Mammary epithelial cell (primary cell): ENCODE measurements at places on chromosomes 6 and 20. TPM values are rescaled to one million over a fixed set of nuclear protein-coding genes. Genes with fewer than 3 reads are reported as not detected.

DNA sequence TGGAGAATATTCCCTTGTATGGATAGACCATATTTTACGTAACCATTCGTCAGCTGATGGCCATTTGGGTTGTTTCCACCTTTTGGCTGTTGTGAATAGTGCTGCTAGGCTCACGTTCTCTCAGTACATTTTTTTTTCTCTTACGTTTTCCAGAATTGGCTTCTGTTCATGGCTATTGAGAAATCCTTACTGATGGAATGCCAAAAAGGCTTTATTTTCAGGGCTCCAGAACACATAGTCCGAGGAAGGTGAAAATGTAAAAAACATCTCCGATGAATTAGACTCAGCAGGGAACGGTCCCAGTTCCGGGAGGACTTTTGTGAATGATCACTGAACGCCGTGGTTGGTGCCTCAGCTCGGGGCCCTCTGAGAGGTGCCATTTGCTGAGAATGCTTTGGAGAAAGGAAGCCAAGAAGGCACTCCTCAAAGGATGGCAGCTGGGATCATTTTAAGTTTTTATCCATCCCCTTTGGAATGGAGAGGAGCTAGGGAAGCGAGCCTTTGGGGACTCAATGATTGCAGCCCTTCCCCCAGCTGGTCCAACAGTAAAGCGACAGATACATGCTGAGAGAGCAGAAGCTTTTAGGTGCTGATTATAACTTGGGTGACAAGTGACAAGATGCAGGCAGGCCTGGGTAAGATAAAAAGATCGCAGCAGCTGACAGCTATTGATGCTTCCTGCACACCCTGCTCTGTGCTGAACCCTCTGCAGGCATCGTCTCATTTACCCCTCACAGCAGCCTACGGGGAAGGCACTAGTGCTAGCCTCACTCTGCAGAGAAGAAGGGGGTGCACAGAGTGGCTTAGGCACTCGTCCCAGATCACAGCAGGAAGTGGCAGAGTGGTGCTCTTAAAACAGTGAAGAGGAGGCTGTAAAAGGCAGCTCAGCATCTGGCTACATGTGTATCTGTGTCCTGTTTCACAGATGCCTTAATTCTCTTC lies 133.4 kb upstream of the KCNG1 start:
- DNase-seq = no peak

DNA sequence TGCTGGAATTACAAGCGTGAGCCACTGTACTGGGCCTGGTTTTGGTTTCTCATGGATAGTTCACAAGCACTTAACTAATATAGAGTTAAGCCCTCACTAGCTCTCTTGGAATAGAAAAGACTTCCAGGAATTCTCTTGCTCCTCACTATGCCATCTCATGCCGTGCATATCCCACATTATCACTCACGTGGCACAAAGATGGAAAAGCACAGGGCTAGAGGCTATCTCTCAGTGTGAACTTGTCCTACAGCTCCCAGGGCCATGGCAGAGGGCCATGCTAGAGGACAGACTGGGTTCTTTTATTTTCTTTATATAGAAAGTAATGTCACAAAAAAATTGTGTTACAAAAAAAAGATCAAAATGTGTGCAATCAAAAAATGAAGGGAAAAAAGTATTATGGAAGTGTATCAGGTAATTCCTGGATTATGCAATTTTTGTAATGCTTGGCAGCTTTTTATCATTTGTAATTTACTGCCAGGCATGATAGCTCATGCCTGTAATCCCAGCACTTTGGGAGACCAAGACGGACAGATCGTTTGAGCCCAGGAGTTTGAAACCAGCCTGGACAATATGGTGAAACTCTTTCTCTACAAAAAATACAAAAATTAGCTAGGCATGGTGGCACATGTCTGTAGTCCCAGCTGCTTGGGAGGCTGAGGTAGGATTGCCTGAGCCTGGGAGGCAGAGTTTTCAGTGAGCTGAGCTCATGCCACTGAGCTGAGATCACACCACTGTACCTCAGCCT lies 6.4 kb upstream of the SLC2A12 start:
- DNase-seq = peak; percentile 63

DNA sequence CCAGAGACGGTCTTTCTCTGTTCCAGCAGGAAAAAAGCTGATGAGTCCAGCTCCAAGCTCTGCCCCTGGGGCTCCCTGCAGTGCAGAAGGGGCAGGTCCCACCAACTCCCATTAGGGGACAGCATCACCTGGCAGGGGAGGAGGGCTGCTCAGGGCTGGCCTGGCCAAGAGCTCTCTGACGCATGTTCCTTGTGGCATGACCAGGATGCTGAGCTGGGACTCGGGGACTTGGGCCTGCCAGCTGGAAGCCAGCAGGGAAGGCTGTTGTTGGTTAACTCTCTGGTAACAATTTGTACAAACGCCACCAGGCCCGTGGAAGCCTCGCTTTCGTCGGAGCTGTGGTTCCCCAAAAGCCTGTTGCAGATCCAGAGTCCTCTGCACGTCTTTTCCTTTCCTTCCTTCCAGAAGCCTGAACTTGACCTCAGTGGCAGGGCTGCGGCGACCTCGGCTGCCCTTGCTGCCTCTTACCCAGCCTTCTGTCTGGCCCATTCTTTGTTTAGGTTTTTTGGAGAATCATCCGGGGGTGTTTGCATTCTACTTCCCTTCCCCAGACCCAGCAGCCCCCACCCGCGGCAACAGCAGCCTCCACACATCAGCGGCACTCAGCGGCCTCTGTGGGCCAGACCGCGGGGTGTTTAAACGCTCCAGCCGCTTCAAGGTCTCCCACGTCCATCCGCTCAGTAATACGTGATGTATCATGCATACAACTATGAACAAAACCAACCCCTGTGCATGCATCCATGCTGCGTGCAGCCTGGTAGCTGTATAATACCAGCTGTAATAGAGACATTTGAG lies 63.3 kb downstream of the GNAS-AS1 start:
- DNase-seq = no peak

DNA sequence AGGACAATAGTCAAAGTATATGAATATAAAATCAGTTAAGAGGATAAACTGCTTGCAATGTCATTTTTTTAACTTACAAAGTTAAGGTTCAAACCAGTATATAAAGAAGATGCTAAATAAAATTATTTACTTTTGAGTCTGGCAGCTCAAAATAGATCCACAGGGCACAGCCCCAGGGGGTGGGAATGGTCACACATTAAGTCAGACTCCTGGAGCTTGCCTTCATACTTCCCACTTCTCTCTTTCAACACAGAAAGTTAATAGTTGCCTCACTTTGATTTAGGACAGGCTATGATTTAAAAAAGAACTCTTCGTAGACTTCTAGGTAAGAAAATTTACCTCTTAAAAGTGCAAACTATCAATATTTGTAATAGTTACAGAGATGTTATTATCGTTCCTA lies 158.3 kb upstream of the RUNX2 start:
- DNase-seq = no peak

GRCh38 chr6:155090166-155090565 lies 95.1 kb downstream of the TIAM2 start:
- DNase-seq = no peak

- no peak for DNase-seq
These were observed 78.4 kb downstream of the FYN start for GRCh38 chr6:111794727-111795452.

GRCh38 chr6:67766057-67766456 lies 869.0 kb upstream of the ADGRB3 start:
- DNase-seq = no peak

GRCh38 chr6:43793875-43794242 lies 23.8 kb downstream of the VEGFA start:
- DNase-seq = no peak

GRCh38 chr6:67698534-67698933 lies 936.5 kb upstream of the ADGRB3 start:
- DNase-seq = no peak

UNC93A gene
- not detected in 2 replicates for total RNA-seq

CAGE1 gene
- total RNA-seq = under 0.01 TPM

STMND1 gene
- not detected for total RNA-seq

FRMD1 gene
- total RNA-seq = not detected in 2 replicates

EEF1A2 gene
- total RNA-seq = 0.33 TPM

VSTM2L gene
- 3.0 TPM for total RNA-seq

KCNS1 gene
- 0.33 TPM for total RNA-seq

RGS19 gene
- 8.8 and 15.9 TPM in 2 replicates for total RNA-seq

FOXF2 gene
- not detected for total RNA-seq
